Pancreas (tissue), 10 donors: ENCODE measurements at places on chromosomes 7 and 10. TPM values are rescaled to one million over a fixed set of nuclear protein-coding genes. Genes with fewer than 3 reads are reported as not detected.

GRCh38 chr7:69635555-69636185 is 37.4 kb downstream of the AUTS2 start:
- no peak for DNase-seq

DNA sequence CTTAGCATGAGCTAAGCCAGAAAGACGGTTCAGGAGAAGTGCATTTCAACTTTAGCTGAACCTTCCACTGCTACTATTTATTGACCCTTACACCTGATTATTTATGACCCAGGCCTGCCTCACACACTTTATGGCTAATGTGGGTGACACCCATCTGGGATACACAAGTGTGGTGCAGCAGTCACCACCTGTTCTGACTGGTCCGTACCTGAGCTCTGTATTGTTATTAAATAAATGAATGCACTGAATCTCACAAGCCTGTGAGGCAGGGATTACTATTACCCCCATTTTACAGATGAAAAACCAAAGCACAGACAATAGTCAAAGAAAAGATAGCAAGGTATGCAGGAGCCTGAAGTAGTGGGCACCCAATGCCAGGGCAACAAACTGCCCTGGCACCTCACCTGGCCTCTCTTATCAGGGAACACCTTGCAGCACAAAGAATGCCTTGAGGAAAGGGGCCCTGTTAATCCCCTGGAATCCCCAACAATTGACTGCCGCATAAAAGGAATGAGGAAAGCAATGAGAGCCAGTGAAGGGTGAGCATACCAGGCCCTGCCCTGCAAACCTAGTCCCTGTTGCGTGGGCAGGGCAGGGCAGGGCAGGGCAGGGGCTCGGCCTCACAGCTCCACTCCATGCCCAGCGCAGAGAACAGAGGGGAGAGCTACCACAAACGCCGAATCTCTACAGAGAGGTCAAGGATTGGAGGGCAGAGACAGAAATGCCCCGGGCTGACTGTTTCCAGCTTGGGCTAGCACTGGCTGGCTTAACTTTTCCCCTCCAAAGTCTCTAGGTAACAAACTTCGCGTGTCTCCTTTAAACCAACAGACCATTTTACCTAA is 1.3 kb downstream of the ANXA11 start:
- DNase-seq, result peak; percentile 53

DNA sequence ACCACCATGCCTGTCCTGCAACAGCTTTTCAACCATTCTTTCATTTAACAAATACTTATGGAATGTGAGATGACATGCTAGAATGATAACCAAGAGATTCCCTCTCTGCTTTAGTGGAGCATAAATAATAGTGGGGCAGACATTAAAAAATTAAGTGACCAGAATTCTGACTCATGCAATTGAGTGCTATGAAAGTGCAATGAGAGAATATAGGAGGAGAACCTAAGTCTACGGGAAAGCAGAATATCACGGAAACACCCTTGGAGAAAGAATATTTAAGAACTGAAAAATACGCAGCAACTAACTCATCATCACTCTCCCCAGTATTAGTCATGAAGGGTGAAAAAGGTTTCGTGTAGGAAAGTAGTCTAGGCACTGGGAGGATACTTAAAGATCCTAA is 7.1 kb downstream of the KIF5B start:
- no peak for DNase-seq

DNA sequence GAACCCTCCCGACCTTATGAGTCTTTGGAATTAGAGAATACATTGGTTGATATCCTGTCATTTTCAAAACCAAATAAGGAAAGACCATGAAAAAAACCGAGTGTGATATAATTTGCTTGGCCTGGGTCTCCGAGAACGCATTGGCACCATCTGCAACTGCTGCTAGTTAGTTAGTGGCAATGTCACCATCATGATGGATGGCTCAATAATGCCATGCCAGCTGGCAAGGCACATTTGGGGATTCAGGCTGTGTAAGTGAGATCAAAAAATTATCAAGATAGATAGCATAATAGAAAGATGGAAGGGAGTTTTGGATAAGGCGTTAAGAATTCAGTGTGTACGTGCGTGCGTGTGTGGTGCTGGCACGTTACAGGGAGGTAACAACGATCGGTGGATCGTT is 134.7 kb upstream of the TCERG1L start:
- DNase-seq, result no peak

DNA sequence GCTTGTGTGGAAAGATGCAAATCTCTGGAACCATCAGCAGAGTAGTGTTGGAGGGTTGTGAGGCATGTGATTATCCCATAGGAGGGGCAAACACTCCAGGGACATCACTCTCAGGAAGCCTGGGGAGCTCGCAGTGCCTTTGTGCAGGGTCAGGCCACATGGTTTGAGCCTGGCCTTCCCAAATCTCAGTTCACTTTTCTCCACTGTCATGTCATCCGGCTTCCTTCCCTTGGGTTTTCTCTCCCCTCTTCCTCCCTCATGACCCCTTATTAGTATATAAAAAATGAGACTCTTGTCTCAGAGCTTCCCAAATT is 20.4 kb downstream of the TSPAN14 start:
- no peak for DNase-seq

GRCh38 chr10:119306986-119307392 is 99.6 kb downstream of the GRK5 start:
- DNase-seq, result no peak

DNA sequence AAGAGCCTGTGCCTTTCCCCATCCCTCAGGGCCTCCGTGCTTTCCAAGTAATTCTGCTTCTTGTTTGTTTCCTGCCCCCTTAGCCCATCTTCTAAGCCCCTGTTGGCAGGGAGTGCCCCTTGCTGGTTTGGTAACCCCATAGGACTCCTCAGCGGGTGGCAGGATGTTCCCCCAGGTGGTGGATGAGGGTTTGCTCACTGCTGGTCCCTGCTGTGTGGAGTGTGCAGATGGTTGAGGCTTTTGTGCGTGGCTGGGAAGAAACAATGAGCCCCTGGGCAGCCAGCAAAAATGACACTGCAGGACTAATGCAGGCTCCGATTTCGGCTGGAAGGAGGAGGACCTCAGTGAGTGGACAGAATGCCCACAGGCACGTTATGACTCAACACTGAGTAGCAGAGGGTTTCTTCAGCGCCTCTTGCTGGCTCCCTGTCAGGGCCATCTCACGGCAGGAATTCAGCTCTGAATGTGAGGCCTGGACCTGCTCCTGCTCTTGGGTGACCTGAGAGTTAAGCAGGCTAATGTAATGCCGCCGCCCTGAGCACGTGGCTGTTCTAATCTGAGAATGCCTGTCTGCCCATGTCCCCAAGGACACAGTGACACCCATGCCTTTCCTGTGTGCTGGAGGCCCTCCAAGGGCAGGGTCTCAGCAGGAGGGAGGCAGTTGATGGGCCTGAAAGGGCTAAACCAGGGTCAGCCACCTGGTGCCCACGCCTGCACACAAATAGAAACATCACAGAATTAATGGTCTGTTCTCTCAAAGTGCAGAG is 16.6 kb downstream of the BAG3 start:
- DNase-seq, result peak; percentile 64

DNA sequence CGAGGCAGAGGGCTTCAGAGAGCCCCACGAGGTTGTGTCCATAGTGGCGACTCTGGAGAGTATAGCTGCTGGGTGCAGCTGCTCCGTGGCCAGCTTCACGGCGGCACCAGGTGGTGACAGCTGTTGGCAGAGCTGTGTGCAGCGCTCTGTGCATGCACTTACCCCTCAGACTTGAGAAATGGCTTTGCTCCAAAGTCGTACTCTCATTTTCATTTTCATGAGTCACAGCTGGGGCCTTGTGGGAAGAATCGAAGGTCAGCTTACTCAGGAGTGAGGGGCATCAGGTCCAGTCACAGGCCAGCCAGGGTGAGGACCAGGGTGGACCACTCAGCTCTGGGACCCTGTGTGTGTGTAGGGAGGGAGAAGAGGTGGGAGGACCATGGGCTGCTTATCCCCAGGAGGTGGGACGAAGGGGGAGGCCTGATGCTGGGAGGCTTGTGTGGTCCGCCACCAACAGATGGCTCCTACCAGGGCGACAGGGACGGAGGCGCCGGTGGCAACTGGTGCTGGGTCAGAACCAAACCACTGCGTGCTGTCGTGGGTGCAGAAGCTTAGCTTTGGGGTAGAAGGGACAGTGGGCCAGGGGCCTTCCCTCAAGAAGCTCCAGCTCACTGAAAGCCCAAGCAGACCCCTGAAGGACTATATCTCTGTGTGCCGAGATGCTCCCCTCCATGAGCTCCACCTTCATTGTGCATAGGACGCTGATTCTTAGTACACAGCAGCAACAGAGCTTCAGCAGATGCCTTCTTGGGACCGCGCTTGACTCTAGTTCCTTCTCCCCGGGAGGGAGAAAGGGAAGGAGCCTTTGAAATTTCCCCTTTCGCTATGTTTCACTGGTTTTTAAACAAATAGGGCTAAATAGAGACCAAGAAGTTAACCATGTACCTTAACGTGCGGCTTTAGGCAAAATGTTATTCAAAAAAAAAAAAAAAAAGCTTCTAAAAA is 225.0 kb downstream of the CELF2 start:
- DNase-seq, result no peak

- no peak for DNase-seq
Measured at GRCh38 chr7:78368771-78369170, 570.2 kb downstream of the PHTF2 start.

- no peak for DNase-seq
Measured at GRCh38 chr7:142883571-142884285, 1.8 kb downstream of the TRPV6 start.

DNA sequence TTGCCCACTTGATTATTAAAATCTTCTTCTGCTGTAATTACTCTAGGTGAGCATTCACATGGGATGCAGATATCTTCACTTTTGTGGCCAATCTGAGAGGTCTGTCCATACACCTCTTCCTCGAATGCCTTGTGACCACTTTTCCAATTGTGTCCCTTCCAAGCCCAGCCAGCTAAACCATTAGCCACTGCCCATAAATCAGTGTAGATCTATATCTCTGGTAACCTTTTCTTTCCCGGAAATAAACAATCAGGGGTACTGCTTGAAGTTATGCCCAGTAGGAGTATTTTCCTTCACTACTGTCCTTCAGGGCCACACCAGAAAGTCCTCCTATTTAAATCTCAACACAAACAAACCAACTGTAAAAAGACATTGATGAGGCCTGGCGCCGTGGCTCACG is 104.6 kb upstream of the KCNMA1 start:
- DNase-seq, result no peak

- DNase-seq, result no peak
Measured at GRCh38 chr7:128892521-128893250, 17.8 kb downstream of the KCP start.

DNA sequence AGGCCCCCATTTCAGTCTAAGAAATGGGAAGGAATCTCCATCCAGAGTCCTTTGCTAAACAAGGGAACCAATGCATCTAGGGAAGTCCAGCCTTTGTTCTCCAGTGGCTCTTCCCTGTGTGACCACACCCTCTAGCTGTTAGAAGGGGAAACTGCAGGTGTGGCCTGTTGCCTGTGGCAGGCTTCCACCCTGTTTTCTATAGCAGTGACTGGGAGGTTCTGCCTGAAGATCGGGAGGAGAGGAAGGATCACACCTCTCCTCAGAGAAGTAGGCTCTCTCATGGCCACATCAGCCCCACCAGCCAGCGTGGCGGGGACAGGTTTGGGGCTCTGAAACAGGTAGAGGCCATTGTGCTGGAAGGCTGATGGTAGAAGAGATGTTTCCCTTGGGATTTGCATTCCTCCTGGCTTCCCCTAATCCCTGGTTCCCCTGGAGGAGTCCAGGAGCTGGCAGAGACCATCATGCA is 47.7 kb upstream of the TRIM8 start:
- no peak for DNase-seq

- no peak for DNase-seq
Measured at GRCh38 chr10:3036155-3037021, 31.0 kb upstream of the PFKP start.

DNA sequence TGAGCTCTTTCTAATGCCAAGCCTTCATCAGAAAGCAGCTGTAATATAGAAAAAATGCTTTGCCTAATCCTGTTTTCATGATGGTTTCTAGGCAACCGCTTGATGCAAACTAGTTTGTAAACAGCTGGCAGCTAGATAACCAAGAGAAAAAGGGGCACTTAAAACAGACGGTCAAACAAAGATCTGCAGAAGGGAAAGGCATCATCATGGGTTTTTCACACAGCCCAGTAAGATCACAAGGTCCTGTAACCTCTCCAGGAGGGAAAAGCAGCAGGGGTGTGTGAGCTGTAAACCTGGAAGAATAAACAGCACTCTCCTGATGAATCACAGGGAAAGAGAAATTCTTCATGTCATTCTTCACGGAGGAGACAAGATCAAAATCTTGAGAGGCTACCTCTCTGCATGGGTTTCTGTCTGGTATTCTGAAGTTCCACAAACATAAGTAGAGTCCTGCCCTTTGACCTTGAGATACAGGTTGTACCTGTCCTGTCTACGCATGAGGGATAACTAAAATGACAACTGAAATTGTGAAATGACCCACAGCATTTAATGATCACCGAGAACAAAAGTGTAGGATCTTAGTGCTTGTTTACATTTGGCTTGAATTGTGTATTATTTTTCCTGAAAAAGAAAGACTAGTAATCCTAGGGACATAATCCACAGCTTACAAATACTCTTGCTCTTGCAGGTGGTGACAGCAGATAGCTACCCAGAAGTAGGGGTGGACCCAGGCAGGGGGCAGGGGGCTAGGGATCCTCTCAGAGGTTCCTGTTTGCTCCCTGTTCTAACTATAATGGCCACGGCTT is 48.0 kb downstream of the CREB3L2 start:
- no peak for DNase-seq

TMEM225B gene
- polyA plus RNA-seq, result 1.2 TPM

SSC4D gene
- polyA plus RNA-seq, result 8.8 TPM

TMEM176A gene
- 66.9 TPM for polyA plus RNA-seq

IFIT3 gene
- 2.3 TPM for polyA plus RNA-seq

FAM241B gene
- 7.5 TPM for polyA plus RNA-seq

GPAM gene
- 4.2 TPM for polyA plus RNA-seq

CRYGN gene
- polyA plus RNA-seq, result 0.08 TPM

CYP17A1 gene
- polyA plus RNA-seq, result 0.35 TPM

EVX1 gene
- 0.05 TPM for polyA plus RNA-seq

LIPK gene
- polyA plus RNA-seq, result not detected

UTF1 gene
- polyA plus RNA-seq, result not detected

GOLGA7B gene
- 18.7 TPM for polyA plus RNA-seq
